ENCODE measurements at places on chromosomes 11 and 22. TPM values are rescaled to one million over a fixed set of nuclear protein-coding genes. Genes with fewer than 3 reads are reported as not detected.
A peak's percentile ranks its signal among the peaks of the same experiment; 100 is the strongest.

DNA sequence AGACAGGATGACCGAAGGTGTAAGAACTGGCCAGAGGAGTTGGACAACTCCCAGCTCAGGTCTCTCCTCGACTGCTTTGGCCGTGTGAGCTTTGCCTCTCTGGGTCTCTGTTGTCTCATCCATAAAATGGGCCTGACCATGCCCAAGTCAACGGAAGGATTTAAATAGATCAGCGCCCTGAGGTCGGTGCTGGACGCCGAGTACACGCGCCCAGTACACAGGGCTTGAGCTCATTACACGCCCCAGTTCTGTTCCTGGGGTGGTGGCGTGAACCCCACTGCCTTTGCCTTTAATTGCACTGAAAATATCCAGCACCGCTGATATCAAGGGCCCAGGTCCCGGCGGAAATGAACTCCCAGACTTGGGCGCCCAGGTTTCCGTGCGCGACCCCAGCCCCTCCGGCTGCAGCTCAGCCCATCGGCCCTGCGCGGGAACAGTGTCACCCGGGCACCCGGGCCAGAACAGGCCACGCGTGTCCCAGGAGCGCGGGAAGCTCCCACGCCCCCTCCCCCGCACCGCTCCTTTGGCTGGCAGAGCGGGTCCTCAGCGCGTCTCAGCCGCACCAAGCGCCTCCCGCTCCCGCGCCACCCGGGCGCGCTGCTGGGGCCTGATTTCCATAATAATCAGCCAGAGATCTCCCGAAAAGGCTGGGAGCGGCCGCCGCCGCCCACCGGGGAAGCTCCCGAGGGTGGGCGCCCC is 42.2 kb downstream of the CYTH4 start:
- DNase-seq = peak; percentile 70
- H3K36me3 ChIP-seq = no peaks in the 10 kb centered on the region
- no peak overlapping the region for H3K27ac ChIP-seq
- H3K27me3 ChIP-seq = no peaks in the 10 kb centered on the region
- peak overlapping the region; percentile 17 for H3K4me3 ChIP-seq

GRCh38 chr22:19955241-19956128 is 13.9 kb upstream of the TXNRD2 start:
- H3K4me1 ChIP-seq = peaks cover 23% of the 10 kb centered on the region
- no peak overlapping the region for H3K27ac ChIP-seq

KCNK4 gene
- not detected for total RNA-seq

SCUBE2 gene
- total RNA-seq = 24.9 TPM

GRCh38 chr11:102421261-102421660 is 31.3 kb downstream of the TMEM123 start:
- DNase-seq = no peak
- no peaks in the 10 kb centered on the region for H3K27me3 ChIP-seq
- H3K4me1 ChIP-seq = peaks cover 4% of the 10 kb centered on the region
- no peak overlapping the region for H3K4me3 ChIP-seq

- no peak overlapping the region for H3K27ac ChIP-seq
- H3K4me3 ChIP-seq = no peak overlapping the region
- H3K36me3 ChIP-seq = no peaks in the 10 kb centered on the region
- DNase-seq = no peak
Observed at GRCh38 chr11:120774591-120775386, 249.1 kb upstream of the TBCEL start.

HEPN1 gene
- total RNA-seq = not detected

DNA sequence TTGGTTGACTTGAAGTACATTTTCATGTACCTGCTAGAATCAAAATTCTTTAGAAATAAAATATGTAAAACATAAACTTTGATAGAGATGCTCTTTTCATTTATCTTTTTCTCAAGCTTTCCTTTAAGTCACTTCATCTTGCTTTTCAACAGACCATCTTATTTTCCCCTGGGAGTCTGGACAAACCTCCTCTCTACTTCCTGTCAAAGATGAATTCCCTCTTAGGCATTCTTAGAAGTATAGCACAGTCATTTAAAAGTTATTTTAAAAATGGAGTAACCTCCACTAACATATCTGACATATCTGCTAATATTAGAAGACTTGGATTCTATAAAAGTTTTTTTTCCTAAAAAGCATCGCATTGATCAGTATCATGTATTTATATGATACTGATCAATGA is 84.8 kb upstream of the PAX6 start:
- no peaks in the 10 kb centered on the region for H3K4me1 ChIP-seq
- no peaks in the 10 kb centered on the region for H3K36me3 ChIP-seq
- no peaks in the 10 kb centered on the region for H3K27me3 ChIP-seq
- H3K4me3 ChIP-seq = no peak overlapping the region
- no peak for DNase-seq
- no peak overlapping the region for H3K27ac ChIP-seq

Measured in pancreas (tissue), 10 donors.